Activated CD8-positive, alpha-beta memory T cell treated with anti-CD3 and anti-CD28 coated beads for 36 hours (primary cell): ENCODE measurements at places on chromosomes 13 and 19. TPM values are rescaled to one million over a fixed set of nuclear protein-coding genes. Genes with fewer than 3 reads are reported as not detected.

The MLLT1 gene
- 70.3 TPM for total RNA-seq

The ETHE1 gene
- 42.0 TPM for total RNA-seq

The ZNF749 gene
- total RNA-seq = 27.5 TPM

The CCL25 gene
- total RNA-seq = not detected

The TDRD3 gene
- total RNA-seq = 19.8 TPM

The CFAP97D2 gene
- not detected for total RNA-seq

The GPR12 gene
- not detected for total RNA-seq

The KIR2DL1 gene
- total RNA-seq = 0.34 TPM

The ERICH4 gene
- not detected for total RNA-seq

The ZNF99 gene
- not detected for total RNA-seq

The GNG8 gene
- total RNA-seq = 8.6 TPM

The ZNF486 gene
- total RNA-seq = 11.2 TPM

The NKPD1 gene
- 0.06 TPM for total RNA-seq

The CYP4F12 gene
- not detected for total RNA-seq
